Stimulated activated memory B cell treated with anti-CD40 and anti-IgM and Interleukin-4, amounts not matched to agents 10 μg/mL and 1 μg/mL and 100 μg/mL, for 72 hours (primary cell): ENCODE measurements at places on chromosomes 2 and 18.
A peak's percentile ranks its signal among the peaks of the same experiment; 100 is the strongest.

GRCh38 chr2:201808027-201808426 is 1.7 kb downstream of the CDK15 start:
- ATAC-seq = no peak

- no peak for ATAC-seq
These were observed 43.6 kb downstream of the SLC5A7 start for GRCh38 chr2:108029912-108030311.

GRCh38 chr2:111192776-111193368 is 72.2 kb downstream of the BCL2L11 start:
- no peak for ATAC-seq

DNA sequence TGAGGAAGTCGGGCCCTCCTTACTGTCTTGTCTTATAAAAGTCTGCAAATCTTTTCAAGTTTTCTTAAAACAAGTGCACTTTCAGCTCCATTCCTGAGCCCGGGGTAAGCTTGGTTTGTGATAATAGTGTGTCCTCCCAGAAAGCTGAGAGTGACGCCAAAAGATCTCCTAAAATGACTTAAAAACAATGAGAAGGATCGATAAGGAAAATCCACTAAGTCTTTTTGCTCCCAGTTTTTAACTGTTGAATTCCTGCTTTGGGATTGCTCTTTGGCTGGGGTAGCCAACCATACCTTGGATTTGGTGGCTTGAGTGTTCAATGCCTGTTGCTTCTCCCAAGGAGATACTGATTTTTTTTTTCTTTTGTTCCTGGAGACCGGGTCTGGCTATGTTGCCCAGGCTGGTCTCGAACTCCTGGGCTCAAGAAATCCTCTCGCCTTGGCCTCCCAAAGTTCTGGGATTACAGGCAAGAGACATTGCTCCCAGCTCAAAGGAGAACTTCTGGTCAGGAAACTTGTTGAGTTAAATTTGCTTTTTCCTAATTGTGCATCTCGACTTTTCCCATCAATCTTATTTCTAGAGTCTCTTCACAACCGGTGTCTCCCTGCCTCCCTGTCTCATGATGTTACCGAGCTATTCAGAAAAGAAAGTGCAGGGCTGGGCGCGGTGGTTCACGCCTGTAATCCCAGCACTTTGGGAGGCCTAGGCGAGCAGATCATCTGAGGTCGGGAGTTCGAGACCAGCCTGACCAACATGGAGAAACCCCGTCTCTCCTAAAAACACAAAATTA is 3.0 kb downstream of the TGIF1 start:
- ATAC-seq = no peak

DNA sequence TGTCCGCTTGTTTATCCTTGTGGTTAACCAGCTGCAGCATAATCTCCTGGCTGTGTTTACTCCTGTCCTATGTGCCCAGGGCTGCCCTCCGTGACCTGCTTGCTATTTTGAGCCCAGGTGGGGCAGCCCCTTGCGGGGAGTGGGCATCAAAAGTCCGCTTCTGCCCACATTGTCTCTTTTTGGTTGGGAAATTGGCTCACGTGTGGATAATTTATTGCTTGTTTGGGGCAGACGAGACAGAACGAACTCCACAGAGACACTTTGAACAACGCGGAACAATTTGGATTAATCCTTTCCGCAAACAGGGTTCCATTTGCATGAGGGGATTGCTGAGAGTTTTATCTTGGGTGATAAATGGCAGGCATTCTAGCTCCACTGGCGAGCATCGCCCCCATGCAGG is 8.1 kb upstream of the CXCR4 start:
- peak; percentile 24 for ATAC-seq
